ENCODE measurements at places on chromosomes 1 and 21.
A peak's percentile ranks its signal among the peaks of the same experiment; 100 is the strongest.

DNA sequence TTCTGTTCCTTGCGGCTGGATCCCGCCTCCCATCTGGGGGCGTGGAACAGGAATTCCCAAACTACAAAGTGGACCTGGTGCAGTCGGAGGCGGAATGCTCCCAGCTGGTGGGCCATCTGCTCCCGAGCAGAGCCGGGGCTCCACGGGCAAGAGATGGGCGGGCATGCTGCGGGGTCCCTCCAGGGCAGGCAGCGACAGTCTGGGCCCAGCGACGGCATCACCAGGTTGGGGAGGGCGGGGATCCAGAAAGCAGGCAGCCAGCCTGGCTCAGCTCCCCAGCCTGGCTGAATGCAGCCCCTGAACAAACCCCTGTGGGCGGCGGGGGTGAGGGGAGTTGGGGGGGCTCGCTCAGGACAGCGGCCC lies 3.6 kb downstream of the MEGF6 start:
- DNase-seq: no peak

DNA sequence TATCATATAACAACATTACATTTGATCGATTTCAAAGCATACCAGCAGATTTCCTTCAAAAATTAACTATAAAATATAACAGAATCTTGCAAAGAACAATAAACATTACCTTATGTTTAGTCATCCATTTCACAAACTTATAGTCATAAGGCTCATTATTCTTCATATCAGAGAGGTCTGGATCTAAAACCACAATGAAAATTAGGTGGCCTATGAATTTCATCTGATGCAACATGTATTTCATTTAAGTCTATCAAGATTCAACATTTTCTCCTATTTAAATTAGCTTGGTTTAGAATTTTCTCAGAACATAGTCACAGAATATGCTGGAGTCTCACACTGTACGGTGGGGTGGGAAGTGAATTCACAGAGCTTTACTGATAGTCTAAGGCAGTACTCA lies 49.2 kb downstream of the KYAT3 start:
- no peak for DNase-seq

GRCh38 chr1:231630558-231631205 lies 4.1 kb downstream of the DISC1 start:
- DNase-seq: no peak

- DNase-seq: no peak
Measured at GRCh38 chr1:185646202-185646683, 87.9 kb upstream of the HMCN1 start.

DNA sequence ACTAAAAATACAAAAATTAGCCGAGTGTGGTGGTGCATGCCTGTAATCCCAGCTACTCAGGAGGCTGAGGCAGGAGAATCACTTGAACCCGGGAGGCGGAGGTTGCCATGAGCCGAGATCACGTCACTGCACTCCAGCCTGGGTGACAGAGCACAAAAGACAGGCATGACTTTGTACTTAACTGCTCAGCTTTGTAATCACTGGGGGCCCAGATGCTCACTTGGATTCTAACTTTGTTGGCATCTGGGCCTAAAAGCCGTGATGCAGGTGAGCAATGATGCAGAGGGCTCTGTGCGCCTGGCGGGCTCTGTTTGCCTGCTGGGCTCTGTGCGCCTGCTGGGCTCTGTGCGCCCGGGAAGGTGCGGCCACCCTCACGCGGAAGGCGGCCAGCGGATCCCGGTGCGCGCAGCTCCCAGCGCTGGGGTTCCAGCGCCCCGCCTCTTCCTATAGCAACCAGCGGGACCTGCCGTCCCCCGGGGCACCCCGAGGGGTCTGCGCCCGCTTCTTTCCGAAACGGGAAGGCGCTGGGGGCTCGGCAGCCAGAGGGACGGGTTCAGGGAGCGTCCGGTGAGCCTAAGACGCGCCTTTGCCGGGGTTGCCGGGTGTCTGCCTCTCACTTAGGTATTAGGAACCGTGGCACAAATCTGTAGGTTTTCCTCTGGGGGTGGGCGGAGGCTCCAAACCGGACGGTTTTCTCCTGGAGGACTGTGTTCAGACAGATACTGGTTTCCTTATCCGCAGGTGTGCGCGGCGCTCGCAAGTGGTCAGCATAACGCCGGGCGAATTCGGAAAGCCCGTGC lies 31.7 kb downstream of the PRMT2 start:
- DNase-seq: no peak

GRCh38 chr1:27005648-27006496 lies 6.8 kb downstream of the TENT5B start:
- no peak for DNase-seq

- DNase-seq: no peak
Measured at GRCh38 chr21:38649120-38649519, 150.8 kb upstream of the ERG start.

DNA sequence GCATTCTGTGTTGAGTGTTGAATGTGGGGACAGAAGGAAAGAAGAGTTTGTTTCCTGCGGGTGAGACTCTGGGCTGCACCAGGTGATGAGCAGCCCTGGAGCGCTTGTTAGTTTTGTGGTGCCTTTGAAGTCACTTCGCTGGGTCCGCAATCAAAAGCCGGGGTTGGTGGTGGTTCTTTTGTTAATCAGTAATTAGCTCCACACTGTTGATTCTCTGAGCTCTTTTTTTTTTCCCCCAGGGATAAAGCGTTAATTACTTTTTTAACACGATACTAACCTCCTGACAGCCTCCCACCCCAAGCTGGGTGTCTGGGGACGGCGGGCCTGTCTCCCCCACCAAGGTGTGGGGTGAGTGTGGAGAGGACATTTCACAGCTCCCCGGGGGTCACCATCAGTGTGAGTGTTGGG lies 56.6 kb downstream of the AGPAT3 start:
- DNase-seq: no peak

DNA sequence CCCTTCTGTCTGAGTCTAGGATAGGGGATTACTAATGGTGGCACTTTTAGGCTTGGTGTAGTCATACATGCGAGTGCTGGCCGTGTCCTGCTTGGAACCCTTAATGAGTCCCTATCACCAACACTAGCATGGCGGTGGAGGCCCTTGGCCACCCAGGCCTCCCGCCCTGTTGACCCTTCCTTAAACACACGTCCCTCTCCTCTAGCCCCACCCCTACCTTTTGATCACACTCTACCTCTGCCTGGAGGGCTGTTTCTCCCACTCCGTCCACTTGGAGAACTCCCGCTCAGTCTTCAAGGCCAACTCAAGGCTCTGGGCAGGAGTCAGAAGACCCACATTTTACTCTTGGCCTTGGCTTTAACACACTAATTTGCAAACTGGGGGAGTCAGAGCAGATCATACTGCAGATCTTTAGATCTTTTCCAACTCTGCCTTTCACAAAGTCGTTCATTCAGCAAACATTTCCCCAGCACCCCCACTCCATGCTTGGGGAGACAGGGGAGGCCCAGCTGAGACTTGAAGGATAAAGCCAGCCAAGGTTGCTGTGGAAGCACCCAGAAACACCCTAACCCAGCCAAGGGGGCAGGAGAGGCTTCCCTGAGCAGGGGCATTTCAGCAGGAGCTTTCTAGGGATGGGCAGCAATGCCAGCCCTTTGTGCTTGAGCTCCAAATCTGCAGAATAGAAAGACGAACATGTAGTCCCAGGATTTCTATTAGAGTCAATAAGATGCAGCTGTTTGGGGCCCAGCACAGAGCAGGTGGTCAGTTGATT lies 1.9 kb downstream of the PODN start:
- no peak for DNase-seq

- peak; percentile 29 for DNase-seq
Measured at GRCh38 chr1:183470961-183471742, 1.1 kb upstream of the SMG7 start.

GRCh38 chr1:11561740-11562139 lies 82.8 kb downstream of the DISP3 start:
- no peak for DNase-seq

DNA sequence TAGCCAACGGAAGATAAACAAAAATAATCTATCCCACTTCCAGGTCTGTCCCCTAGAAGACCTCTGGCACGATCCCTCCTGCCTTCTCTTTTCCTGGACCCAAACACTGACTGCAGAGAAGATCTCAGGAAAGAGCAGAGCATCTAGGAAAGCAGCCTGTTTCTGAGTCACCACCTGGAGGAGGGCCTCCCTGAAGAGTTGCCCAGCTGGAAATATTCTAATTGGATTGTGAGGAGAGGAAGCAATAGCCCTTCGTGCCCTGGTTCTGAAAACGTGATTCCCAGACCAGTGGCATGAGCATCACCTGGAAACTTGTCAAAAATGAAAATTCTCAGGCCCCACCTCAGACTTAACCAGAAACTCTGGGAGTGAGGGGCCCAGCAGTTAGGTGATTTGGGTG lies 411.1 kb downstream of the SETD4 start:
- DNase-seq: no peak

GRCh38 chr1:87572891-87573290 lies 244.2 kb downstream of the LMO4 start:
- DNase-seq: no peak
